ENCODE measurements at places on chromosomes 2 and 18.

DNA sequence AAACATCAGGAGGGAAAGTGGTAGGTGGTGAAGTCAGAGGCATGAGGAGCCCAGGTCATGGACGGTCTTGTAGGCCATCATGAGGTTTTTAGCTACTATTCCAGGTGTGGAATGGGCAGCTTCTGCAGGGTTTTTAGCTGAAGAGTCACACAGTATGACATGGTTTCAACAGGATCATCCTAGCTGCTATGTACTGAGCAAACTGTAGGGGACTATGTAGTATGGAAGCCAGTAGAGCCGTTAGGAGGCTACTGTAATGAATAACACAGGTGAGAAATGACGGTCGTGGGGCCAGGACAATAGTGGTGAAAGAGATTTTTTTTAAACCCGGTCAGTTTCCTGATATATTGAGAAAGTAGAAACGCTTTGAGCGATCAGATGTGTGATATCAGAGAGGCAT, 167.6 kb upstream of the FN1 start:
- no peak for DNase-seq

DNA sequence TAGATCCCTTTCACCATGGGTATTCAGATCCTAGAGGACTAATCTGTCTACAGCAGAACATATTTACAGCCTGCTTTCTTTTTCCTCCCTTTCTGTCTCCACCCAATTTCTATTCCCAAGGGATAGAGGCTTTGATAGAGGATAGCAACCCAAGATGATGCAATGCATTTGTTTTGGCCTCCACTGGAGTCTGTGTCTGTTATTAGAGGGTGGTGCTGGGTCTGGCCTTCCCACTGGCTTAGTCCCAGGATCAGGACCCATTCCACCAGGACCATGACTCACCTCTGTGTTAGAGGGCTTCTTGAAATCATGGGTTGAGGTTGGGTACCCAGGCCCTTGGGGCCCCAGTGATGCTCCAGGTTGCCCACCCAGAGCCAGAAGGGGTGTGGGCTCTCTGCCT, 239.7 kb upstream of the TNP1 start:
- no peak for DNase-seq

DNA sequence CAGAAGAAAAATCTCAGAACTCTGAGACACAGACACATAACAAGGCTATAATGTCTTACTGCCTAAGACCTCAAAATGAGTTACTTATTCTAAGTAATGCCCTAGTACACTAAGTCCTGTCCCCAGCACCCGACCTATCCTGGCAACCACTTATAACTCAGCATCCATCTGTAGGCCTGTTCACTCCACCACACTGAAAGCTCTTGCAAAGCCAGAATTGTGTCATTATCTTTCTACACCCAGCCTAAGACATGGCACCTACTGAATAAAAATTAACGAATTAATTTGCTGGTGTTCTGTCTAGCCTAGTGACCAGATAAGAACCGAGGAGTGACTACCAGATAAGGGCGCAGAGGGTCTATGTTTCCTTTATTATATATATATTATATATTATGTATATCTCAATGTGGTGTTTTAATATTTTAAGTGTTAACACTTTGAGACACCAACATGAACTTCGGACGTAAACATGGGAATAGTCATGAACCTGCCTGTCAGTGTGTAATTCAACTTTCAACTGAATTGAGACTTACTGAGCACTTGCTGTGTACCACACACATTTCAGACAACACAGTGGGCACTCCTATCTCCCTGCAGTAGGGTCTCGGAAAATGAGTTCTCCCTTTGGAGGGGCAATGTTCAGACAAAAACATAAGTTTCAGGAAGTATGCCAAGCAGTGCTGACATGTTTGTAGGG, 27.7 kb downstream of the TMEM131 start:
- no peak for DNase-seq

- DNase-seq = no peak
Observed at GRCh38 chr18:79422022-79422782, 26.5 kb downstream of the NFATC1 start.

DNA sequence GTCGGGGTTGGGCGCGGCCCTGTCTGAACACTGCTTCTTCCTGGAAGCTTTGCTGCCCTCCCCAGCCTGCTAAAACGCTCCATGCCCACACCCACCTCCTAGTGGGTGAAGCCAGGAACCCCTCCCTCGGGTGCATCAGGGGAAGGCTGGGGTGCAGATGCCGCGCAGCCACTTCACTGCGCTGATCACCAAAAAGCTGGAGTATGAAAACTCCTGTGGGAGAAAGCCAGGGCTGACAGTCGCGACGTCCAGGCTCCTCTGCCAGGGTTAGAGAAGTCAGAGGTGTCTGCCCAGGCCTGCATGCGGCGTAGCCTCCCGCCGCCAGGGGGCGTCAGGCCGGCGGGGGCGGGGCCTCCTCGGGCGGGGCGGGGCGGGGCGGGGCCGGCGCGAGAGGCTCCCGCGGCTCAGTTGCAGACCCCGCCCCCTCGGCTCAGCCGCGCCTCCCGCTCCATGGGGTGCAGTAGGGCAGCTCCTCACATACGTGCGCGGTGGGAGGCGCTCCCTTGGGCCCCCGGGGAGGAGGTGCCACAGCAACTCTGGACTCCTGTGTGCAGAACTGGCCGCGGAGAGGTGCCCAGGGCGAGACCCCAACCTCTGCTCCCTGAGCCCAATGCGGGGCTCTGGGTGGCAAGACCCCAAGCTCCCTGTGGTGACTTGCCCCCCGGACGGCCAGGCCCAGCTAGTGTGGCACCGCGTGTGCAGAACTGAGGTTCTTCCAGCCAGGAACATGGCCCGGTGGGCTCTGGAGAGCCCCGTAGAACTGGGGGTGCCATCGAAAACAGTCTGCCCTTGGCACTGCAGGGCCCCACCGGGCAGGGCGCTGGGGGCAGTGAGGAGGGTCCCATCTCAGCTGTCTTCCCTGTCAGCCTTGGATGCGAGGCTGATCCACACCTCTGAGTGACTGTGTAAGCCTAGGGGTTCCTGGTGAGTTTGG, 1.8 kb upstream of the RNPEPL1 start:
- peak; percentile 89 for DNase-seq
